ENCODE measurements at places on chromosomes 3 and 15.
A peak's percentile ranks its signal among the peaks of the same experiment; 100 is the strongest.

DNA sequence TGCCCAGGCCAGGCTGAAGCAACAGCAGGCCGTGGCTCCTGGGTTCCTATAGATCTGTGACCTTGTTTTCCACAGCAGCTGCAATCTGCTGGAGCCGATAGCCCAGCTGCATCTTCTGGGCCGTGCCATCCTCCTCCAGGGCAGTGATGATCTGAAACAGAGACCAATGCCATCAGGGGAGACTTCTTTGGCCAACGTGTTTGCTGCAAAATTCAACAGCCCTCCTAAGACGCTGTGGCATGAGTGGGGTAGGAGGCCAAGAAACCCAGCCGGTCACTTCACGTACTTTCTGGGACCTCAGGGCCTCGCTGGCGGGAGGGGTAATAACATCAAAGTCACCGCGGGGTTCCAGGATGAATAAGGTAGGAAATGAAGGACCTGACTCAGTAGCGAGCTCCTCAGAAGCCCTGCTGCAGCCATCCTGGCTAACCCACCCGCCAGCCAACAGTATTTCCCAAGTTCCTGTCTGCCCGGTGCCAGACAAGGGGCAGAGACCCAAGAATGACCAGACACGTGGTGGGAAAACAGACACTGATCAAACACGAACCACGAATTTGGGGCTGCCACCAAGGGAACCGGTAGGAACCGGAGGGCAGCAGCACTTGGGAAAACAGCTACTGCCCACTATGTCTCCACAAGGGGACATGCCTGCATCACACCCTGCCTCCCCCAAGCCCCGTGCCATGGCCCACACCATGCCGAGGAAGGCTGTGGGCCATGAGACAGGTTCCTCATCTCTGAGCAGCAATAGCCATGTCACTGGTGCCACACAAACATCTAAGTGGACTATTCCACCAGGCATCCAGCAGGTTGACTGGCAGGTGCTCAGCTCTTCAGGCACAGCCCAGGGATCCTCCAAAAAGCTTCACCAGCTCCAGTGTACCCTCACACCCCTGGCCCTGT, 25.2 kb downstream of the PLXNB1 start:
- DNase-seq, result no peak

GRCh38 chr3:143786219-143787191, 61.8 kb downstream of the SLC9A9 start:
- peak; percentile 51 for DNase-seq

GRCh38 chr3:54326951-54327350, 204.6 kb downstream of the CACNA2D3 start:
- no peak for DNase-seq

DNA sequence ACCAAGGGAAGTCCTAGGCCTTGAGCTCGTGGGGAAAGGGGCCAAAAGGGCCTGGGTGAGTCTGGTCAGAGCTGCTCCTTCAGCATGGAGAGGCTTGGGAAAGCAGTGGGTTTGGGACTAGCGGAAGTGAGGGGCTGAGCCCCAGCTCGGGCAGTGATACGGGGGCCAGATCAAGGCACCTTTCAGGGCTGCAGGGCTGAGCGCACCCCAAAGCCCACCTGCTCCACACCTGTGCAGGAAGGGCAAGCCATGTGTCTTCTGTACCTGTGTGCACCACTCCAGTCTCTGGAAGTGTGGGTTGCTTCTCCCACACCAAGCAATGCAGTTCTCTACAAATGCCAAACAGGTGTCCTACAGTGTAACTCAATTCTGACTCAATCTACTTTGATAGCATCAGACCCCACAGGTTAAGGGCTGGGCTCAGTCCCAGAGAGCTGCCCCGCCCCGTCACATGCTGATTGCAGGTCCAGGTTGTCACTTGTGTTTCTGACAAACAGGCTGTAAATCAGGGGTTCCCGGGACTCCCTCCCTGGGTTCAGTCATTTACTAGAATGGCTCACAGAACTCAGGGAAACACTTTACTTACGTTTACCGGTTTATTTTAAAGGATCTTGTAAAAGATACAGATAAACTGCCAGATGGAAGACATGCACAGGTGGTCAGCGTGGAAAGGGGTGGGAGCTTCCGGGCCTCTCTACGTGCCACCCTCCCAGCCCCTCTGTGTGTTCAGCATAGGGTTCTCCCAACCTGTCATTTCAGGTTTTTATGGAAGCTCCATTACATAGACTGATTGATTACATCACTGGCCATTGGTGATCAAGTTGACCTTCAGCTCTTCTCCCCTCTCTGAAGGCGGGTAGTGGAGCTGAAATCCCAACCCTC, 28.8 kb upstream of the KLF13 start:
- DNase-seq, result no peak

GRCh38 chr15:46278062-46278461, 643.2 kb downstream of the SQOR start:
- DNase-seq, result no peak

GRCh38 chr3:141934354-141934753, 57.9 kb downstream of the ATP1B3 start:
- DNase-seq, result no peak

DNA sequence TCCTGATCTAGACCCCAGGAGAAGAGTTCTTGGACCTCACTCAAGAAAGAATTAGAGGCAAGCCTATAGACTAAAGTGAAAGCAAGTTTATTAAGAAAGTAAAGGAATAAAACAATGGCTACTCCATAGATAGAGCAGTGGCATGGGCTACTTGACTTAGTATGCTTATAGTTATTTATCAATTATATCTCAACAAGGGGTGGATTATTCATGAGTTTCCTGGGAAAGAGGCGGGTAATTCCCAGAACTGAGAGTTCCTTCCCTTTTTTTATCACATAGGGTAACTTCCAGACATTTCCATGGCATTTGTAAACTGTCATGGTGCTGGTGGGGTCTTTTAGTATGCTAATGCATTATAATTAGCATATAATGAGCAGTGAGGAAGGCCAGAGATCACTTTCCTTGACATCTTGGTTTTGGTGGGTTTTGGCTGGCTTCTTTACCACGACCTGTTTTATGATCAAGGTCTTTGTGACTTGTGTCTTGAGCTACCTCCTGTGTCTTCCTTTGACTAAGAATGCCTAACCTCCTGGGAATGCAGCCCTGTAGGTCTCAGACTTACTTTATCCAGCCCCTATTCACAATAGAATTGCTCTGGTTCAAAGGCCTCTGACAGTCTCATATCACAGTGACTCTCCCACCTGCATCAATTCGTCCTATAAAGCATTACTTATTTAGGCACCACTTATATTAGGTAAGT, 35.3 kb upstream of the PLSCR2 start:
- no peak for DNase-seq

- no peak for DNase-seq
These were observed 28.1 kb downstream of the ABHD2 start for GRCh38 chr15:89116404-89116803.

All from fibroblast of mammary gland (primary cell).